ENCODE measurements at places on chromosomes 6 and 20. TPM values are rescaled to one million over a fixed set of nuclear protein-coding genes. Genes with fewer than 3 reads are reported as not detected.

DNA sequence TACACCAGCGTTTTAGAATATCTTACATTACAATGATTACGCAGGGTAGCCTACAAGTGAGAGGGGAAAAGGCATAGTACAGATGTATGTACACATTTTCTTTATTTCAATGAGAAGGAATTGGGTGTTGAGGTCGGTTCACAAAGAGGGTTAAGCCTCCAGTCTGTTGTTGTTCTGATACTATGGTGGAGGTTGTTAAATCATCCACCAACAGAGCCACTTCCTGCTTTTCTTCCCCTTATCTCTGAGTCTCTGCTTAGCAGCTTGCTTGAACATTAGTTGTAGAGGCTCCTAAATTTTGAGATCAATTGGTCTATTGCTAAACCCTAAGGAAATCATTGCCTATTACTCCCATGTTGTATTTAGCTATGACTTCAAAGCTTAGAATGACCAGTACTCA lies 7.3 kb downstream of the RGS17 start:
- DNase-seq = no peak

- no peak for DNase-seq
Observed at GRCh38 chr6:145258122-145258521, 477.2 kb downstream of the EPM2A start.

DNA sequence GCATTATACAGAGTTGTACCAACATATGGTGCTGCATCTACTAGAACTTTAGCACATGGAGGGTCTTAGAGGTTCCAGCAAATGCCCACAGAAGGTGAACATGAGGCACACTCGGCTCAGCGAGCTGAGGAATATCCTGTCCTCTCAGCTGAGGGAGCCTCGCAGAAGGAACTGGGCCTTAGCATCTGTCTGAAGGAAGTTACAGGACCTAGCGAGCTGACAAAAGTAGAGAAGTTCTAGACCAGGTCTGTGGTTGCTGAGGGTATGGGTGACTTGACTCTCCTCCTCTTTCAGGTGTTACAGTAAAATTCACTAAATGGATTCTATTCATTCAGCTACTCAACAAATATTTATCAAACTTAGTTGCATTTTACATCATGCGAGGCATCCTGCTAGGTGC lies 157.2 kb downstream of the ZDHHC14 start:
- no peak for DNase-seq

DNA sequence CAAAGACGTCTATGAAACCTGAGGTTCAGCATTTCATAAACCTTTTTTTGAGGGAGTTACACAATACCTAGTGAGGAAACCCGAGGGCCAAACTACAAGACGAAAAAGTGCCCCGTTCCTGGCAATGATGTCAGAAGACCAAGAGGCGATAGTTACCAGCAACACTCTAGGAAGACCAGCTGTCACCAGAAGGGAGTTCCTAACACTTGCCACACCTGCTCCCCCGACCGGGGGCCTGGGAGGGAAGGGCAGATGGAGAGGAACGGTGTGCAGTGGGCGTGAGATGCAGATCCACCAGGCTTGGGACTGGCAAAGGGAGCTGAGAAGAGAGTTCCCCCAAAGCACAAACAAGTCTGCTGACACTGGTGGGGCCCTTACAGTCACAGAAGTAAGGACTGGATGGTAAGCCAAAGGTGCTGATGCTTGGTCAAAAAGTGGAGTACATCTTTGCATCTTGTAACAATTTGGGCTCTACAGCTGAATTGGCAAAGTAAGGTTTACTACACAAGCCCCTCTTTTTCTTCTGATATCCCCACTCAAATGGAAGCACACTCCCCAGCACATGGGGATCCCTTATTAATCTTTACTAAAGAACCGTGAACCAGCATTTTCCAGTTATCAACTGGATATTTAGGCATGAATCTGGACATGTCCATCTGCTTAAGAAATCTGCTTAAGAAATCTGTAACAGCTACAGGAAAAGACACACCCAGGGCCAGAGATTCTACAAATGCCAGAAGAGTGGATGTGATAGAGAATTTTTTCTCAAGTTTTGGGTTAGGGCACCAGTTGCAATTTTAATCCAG lies 38.5 kb downstream of the PANK2 start:
- no peak for DNase-seq

DNA sequence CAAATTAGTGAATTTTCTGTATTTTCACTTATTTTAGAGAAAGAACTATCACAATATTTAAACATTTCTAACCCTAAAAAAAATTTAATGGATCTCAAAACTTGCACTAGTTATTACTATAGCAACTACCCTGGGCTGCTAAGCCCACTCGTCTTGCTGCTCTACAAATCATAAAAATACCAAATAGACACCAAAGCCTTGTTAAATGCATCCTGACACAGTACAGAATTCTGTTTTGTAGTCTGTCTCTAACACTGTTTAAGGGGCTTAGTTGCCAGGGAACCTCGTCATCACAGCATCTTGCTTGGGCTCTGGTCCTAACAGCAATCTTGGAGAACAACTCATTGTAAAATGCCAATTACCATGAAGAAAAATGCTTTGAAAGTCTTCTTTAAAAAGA lies 56.9 kb upstream of the MBOAT1 start:
- DNase-seq = no peak

- DNase-seq = no peak
Observed at GRCh38 chr6:166104107-166104506, 63.5 kb downstream of the TBXT start.

DNA sequence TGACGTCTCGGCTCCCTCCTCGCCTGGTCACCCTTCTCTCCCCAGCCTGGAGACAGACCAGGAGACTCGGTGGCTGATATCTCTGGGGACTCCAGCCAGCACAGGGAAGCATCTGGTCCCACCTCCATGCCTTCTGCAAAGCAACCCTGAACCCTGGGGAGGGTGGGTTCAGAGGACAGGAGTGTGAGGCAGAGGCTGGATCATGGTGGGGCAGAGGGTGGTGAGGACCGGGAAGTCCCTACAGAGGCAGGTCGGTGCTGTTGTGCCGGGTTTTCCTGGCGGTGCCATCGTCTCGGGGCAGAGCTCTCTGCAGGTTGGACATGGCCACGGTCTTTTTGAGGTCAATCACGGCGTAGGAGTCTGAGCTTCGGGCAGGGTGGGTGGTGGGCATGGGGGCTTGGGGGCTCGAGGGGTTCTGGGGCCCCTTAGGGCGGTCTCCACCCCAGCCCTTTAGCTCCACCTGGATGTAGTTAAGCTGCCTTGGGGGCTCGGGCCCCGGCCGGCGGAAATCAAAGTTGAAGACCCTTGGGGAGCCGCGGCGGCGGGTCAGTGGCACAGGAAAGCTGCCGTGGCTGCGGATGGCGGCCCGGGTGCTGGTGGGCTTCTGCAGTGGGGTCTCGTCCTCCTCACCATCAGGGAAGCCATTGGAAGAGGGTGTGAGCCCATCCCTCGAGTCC lies 9.2 kb downstream of the FRS3 start:
- no peak for DNase-seq

- DNase-seq = no peak
Observed at GRCh38 chr20:43376831-43377230, 80.9 kb upstream of the SRSF6 start.

DNA sequence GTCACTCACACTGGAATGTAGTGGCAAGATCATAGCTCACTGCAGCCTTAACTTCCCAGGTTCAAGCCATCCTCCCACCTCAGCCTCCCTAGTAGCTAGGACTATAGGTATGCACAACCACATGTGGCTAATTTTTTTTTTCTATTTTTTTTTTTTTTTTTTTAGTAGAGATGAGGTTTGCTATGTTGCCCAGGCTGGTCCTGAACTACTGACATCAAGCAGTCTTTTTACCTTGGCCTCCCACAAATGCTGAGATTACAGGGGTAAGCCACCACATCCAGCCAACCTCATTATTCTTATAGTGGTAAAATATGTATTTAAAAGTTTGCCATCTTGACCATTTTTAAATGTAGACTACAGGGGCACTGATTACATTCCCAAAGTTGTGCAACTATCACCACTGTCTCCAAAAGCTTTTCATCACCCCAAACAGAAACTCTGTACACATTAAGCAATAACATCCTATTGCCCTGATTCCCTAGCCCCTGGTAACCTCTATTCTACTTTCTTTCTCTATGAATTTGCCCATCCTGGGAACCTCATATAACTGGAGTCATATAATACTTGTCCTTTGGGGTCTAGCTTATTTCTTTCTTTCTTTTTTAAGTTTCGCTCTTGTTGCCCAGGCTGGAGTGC lies 268.0 kb upstream of the JARID2 start:
- DNase-seq = no peak

- no peak for DNase-seq
Observed at GRCh38 chr6:128422871-128423270, 97.5 kb downstream of the PTPRK start.

DNA sequence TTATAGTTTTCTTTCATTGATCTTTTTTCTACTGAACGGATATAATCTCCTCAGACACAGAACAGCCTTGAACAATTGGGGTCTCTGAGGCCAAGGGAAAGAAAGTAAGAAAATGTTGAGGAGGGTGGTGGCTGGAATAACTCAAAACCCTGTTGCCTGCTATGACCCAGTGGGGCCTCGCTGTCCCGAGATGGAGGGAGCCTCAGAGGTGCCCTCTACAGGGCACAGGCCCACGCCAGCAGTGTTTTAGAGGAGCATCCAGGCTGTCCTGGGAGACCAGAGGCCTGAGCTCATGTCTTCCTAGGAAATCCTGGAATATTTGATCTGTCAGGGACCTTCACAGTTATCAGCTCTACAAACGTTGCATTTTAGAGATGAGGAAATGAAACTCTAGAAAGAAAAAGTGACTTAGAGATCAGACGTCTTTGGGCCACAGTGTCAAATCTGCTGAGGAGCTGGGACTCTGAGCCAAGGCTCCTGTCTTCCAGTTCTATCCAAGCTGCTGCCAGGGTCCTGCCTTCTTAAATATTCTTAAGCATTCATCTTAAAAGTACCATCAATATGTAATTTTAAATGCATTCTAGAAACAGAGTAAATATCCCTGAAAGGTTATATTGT lies 26.3 kb downstream of the ALDH5A1 start:
- peak; percentile 69 for DNase-seq

DNA sequence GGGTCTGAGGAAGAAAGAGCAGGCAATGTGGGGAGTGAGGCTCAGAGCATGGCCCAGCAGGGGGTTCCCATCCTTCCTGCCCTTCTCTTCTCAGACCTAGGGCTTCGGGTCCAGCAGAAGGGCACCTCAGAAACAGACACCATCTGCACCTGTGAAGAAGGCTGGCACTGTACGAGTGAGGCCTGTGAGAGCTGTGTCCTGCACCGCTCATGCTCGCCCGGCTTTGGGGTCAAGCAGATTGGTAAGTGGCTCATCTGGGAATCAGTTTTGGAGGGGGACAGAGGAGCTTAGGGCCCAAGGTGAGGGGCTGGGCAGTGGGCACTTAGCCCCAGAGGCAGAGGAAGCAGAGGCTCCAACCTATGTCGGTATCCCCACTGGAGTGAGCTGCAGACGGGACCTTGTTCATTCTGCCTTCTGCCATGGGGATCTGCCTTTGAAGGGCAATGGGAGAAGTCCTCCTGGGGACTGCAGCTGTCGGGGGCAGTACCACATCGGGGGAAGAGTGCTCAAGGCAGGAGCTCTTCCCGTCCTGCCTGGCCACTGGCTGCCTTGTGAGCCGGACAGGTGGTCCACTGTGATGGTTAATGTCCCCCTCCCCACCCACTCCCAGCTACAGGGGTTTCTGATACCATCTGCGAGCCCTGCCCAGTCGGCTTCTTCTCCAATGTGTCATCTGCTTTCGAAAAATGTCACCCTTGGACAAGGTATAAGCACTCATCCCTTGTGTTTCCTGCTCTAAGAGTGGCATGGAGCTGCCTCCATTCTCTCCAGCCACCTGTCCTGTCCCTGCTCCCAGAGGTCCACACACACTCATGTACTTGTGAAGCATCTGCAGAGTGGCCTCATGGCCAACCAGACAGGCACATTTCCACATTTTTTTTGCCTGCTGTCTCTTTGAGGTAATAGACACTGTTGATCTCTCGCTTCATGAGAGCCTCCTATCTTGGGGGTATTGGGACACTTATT lies 4.7 kb downstream of the CD40 start:
- DNase-seq = no peak

GRCh38 chr6:21489826-21490225 lies 103.7 kb upstream of the SOX4 start:
- DNase-seq = no peak

DNA sequence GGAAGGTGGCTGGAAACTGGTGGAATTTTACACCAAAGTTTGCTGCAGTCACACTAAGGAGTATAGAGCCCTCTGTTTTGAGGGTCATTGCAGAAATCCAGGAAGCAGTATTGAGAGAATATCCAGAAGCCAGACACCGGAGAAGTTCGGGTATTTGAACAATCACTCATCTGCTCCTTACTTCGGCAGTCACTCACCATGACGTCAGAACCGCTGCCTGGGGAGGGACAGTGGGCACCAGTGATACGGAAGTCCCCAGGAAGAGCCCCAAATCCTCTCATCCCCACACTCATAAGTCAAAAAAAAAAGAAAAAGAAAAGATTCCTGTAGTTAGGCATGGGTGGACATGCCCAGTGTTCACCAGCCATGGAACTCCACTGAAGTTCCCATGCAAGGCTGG lies 4.0 kb downstream of the LY6G5C start:
- no peak for DNase-seq

GRCh38 chr20:52118016-52118623 lies 73.5 kb downstream of the ZFP64 start:
- DNase-seq = no peak

DNA sequence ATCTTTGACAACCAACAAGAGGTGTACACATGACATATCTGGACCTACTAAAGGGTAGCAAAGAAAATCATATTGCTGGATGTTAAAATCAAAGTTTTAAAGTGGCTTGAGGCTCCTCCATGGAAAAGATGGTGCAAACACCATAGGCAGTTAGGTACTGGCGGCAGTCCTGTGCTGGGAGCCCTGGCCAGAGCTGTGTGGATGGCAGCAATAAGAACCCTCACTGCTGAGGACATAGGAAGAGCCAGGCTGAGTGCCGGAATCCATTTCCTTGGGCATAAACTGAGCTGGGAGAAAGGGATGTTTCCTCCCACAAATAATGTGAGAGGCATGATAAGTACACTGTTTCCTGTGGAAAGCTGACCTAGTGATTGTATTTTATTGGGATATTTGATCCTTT lies 89.9 kb downstream of the ARID1B start:
- DNase-seq = no peak

GRCh38 chr6:47034926-47035325 lies 7.2 kb downstream of the ADGRF1 start:
- DNase-seq = no peak

GRCh38 chr6:110101885-110102284 lies 77.6 kb downstream of the WASF1 start:
- no peak for DNase-seq

DNA sequence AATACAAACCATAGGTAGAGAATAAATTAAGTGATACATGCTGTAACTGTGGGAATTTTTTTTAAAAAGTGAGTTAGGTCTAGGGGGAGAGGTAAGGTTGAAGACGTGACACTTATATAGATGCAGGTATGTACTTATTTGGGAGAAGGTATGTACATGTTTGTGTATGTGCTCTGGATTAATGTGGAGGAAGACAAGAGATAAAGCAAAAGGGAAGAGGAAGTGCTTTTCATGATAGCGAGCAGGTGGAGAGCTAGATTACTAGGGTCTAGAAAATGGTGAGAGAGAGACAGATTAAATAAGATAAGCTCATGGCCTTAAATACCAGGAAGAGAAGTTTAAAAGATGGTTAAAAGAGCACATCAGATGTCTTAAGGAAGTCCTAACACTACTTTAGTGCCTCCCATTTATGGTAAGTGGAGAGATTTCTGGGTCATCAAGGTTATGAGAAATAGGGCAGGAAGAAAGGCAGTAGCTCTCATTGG lies 92.5 kb downstream of the MAN1A1 start:
- no peak for DNase-seq

ELOVL4 gene
- total RNA-seq = 0.12 TPM

CALHM5 gene
- total RNA-seq = 2.4 TPM

BAG2 gene
- 14.8 TPM for total RNA-seq

SRMS gene
- total RNA-seq = not detected

RING1 gene
- total RNA-seq = 30.1 TPM

JPH2 gene
- total RNA-seq = 182 TPM

DPM1 gene
- total RNA-seq = 41.2 TPM
